Lower lobe of right lung (tissue), 2 donors: ENCODE measurements at places on chromosomes 11 and 22. TPM values are rescaled to one million over a fixed set of nuclear protein-coding genes. Genes with fewer than 3 reads are reported as not detected.

AQP11 gene
- 0.18 TPM for total RNA-seq

GVQW3 gene
- total RNA-seq, result 3.3 TPM

IL18 gene
- total RNA-seq, result 48.7 TPM

B4GALNT4 gene
- total RNA-seq, result 0.38 TPM
